ENCODE measurements at places on chromosomes 12 and 14.

- no peak for DNase-seq
These were observed 16.1 kb downstream of the TNFAIP2 start for GRCh38 chr14:103139132-103140025.

- DNase-seq, result no peak
These were observed 19.8 kb downstream of the PPM1H start for GRCh38 chr12:62915204-62915529.

GRCh38 chr12:52197371-52198231 lies 5.8 kb upstream of the KRT80 start:
- DNase-seq, result no peak

DNA sequence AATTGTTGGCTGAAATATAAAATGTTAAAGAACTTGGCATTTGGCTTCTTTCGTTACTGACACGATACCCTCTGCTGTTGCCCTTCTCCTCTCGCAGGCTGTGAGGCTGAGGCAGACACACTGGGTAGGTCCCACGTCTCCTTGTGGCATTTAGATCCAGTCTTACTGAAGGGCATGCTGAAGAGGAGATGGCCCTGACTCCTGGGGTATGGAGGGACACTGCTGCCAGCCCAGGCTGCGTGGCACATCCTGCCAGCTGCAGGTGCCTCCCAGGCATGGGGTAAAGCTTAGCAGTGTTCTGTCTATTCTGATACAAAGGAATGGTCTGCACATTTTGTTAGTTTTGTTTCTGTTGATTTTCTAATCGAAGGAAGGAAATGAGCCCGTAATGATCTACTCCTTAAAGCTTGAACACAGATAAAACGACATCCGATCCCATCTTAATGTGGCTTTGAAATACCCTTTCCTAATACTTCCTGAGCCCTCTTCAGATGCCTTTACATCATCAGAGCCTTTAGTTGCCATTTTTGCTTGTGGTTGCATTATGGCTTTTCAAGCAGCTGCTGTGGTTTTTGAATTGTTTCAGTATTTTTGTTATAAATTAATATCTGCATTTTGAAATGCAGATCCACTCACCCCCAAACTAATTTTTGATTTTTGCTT lies 61.1 kb downstream of the WDR20 start:
- no peak for DNase-seq

- DNase-seq, result no peak
These were observed 1.3 kb upstream of the TCP11L2 start for GRCh38 chr12:106301241-106301610.

DNA sequence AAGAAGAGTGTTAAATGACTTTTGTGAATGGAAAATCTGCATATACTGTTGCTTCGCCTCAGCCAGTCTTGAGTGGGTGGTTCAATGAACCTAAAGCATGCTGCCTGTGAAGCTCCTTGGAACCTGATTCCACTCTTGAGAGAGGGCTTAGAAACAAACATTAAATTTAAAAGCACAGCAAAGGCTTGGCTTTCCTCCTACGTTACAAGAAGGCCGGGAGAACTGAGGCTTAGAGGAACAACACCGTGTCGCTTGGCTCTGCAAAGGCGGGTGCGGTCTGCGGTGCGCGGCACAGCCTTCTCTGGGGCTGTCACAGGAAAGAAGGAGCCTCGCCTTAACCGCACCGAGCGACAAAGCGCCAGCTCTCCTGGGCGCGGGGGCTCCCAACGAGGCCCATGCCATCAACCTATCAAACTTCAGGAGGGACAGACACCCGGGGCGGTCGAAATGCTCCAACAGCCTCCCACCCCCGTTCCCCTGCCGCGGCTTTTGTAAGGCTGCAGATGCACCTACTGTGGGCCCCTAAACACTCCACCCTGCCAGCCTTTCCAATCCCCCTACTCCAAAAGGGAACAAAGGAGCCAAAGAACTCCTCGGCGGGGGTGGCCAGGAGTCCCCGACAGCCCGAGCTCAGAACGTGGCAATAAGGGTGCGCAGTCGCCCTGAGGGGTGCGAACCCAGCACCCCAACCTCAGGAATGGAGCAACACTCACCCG lies 729 bp downstream of the OSBPL8 start:
- DNase-seq, result no peak

GRCh38 chr12:13196130-13196921 lies at the start of gene EMP1:
EMP1 (plus strand) TSS chr12:13196726; CDS start chr12:13211511, 14,785 bp downstream.
- no peak for DNase-seq

GRCh38 chr12:128571906-128572810 lies 251.6 kb downstream of the SLC15A4 start:
- no peak for DNase-seq

GRCh38 chr14:72790887-72791566 lies 102.9 kb downstream of the DPF3 start:
- DNase-seq, result no peak

GRCh38 chr12:67534046-67534445 lies 114.5 kb upstream of the DYRK2 start:
- no peak for DNase-seq

GRCh38 chr14:51921026-51921425 lies 60.6 kb downstream of the GNG2 start:
- DNase-seq, result no peak

- no peak for DNase-seq
These were observed 80.2 kb downstream of the PELI2 start for GRCh38 chr14:56198438-56198837.

DNA sequence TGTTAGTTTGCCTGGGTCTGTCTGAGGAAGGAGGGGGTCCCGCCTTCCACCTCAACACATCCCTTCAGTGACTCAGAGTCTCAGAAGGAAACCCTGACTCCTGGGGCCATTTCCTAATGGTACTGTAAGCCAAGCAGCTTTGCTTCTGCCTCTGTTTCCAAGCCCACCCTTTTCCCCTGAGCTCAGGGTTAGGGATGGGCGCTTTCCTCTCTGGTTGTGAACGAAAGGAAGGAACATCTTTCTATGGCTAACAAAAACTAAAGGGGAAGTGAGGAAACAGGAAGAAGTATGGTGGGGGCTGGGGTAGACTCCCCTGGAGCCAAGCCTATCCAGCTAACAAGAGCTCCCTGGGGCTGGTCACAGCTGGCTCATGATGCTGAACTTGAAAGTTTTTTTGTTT lies 11.6 kb upstream of the UNC119B start:
- DNase-seq, result no peak

- no peak for DNase-seq
These were observed 438.8 kb upstream of the USP15 start for GRCh38 chr12:61821381-61821780.

DNA sequence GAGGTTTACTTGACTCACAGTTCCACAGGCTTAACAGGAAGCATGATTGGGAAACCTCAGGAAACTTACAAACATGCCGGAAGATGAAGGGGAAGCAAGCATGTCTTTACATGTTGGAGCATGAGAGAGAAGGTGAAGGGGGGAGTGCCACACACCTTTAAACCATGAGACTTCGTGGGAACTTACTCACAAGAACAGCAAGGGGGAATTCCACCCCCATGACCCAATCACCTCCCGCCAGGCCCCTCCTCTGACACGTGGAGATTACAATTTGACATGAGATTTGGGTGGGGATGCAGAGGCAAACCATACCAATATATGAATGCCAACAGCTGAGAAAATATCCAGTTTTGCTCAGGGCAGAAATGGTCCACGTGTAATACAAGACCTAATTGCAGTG lies 518.6 kb downstream of the VRK1 start:
- DNase-seq, result no peak

GRCh38 chr14:27845241-27845850 lies 921.2 kb upstream of the FOXG1 start:
- no peak for DNase-seq

DNA sequence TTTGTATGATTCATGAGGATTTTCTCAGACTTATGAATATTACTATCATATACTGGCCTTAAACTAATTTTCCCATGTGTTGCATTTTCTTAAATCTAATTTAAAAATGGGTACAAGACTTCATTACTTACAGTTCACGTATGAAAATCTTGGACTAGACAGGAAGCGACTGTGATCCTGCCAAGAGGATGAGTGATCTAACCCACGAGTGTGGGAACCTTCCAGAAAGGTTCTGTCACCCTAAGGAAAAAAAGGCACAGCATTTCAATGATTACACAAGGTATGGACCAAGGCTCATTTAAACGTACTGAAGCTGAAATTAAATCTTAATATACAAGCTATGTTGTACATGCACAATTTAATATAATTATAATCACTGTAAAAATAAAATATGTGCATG lies 293.5 kb upstream of the DIO2 start:
- DNase-seq, result no peak

GRCh38 chr12:116517431-116518045 lies 41.6 kb upstream of the MAP1LC3B2 start:
- DNase-seq, result no peak

DNA sequence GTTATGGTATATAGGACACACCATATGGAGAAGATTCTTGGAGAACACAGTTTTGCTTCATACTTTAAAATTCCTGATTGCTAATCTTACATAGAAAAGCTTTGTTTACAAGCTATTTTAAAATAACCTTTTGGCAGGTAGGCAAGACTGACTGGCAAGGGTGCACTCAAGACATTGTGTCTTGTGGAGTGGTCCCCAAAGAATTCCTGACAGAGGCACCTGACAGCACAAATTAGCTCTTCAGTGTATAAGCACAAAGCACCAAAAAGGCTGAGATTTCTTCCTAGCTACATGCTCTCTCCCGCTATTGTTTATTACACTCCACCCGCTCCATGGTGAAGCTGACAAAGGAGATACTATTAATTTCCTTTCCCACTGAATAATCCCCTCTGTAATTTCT lies 139.4 kb downstream of the MON2 start:
- DNase-seq, result no peak

DNA sequence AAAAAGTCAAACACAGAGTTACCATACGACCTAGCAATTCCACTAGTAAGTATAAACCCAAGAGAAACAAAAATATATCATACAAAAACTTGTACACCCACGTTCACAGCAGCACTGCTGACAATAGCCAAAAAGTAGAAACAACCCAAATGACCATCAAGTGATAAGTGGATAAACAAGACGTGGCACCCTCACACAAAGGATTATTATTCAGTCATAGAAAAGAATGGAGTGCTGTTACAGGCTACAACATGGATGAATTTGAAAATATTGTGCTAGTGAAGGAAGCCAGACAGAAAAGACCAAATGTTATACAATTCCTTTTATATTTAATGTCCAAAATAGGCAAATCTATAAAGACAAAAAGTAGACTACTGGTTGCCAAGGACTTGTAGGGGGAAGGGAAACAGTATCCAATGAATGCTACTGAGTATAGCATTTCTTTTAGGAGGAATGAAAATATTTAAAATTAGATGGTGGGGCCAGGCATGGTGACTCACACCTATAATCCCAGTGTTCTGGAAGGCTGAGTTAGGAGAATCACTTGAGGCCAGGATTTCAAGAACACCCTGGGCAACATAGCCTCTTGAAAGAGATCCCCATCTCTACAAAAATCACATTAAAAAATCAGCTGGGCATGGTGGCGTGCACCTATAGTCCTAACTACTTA lies 41.9 kb downstream of the SPTLC2 start:
- DNase-seq, result no peak

GRCh38 chr12:52228931-52229330 lies 4.1 kb upstream of the KRT7 start:
- DNase-seq, result no peak

- no peak for DNase-seq
These were observed 85.1 kb downstream of the BORCS5 start for GRCh38 chr12:12441843-12442461.

DNA sequence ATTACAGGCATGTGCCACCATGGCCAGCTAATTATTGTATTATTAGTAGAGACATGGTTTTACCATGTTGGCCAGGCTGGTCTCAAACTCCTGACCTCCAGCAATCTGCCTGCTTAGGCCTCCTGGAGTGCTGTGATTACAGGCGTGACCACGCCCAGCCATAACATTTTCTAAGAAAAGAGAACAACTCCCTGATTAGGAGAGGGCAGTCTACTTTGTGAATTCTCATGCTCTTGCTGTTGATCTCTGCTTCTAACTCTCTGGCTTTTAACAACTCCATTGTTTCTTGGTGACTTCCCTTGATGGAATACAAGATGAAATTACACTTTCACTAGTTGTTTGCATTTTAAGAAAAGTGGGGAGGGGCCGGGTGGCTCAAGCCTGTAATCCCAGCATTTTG lies 33.6 kb downstream of the SSH1 start:
- DNase-seq, result no peak

DNA sequence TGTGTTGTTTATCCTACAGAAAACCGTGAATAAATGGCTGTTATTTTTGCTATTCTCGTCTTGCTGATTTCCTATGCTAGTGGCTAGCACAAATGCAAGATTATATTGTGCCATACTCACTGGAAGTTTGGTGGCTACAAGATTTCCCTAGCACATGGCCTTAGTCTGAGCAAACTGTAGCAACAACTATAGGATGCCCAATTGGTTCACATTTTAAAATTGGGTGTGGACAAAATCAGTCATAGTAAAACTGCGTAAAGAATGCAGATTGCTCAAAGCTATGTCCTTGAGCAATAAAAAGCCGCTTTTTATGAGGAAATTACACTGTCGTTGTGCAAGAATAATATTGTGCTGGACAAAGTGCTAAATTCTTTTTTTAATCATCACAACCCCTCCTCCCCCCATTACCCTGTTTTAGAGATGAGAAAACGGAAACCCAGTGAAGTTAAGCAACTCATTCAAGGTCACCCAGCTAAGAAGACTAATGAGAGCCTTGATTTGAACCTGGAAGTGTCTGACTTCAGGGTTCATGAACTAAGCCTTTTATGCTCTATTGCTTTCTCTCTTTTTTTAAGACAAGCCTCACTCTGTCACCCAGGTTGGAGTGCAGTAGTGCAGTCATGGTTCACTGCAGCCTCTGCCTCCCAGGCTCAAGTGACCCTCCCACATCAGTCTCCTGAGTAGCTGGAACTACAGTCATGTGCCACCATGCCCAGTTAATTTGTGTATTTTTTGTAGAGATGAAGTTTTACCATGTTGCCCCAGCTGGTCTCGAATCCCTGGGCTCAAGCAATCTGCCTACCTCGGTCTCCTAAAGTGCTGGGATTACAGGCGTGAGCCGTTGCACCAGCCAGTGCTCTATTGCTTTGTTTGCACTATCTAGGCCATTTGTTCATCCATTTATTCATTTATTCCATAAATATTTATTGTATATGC lies 73.6 kb downstream of the SRGAP1 start:
- no peak for DNase-seq

DNA sequence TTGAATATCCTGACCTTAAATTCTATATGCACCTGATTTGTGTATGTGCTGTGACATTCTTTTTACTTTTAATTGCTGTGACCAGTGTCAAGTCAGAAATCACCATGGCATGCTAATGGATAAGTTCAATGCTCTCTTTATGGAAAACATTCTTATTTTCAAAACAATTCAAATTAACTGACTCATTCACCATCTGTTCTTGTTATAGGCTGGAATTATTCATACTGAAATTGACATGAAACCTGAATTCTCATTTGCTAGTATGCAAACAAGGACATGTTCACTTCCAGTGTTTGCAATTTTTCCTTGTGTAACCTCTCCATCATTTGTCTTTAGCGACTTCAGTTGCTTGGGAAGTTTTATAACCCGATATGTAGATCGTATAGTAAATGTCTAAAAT lies at the start of gene TAS2R30:
Gene TAS2R30, minus strand, starts transcription at position 340 of the 400 bp plus-strand sequence. CDS start 400 bp downstream, outside the sequence.
- no peak for DNase-seq

DNA sequence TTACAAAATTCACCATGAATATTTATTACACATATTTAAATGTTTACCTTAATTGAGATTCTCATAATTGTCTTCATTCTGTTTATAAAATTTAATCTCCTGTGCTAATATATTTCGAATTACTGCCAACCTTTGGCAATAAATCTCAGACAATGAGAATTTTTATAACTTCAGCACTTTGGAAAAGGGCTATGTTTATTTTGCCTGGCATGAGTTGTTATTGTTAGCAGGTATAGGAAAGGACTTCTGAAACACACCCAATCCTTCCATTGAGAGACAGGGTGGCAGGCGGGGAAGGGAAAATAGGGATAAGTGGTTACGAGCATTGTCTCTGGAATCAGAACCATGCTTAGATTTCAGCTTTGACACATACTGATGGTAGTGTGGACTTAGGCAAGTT lies 12.1 kb upstream of the MSRB3 start:
- no peak for DNase-seq

Measured in NCI-H1048 (cell line).